Activated CD4-positive, alpha-beta T cell treated with anti-CD3 and anti-CD28 coated beads, Interleukin-2, amount 10 ng/mL, durations not matched to agents 24 days and 14 days (primary cell): ENCODE measurements at places on chromosomes 16 and 17. TPM values are rescaled to one million over a fixed set of nuclear protein-coding genes. Genes with fewer than 3 reads are reported as not detected.

DNA sequence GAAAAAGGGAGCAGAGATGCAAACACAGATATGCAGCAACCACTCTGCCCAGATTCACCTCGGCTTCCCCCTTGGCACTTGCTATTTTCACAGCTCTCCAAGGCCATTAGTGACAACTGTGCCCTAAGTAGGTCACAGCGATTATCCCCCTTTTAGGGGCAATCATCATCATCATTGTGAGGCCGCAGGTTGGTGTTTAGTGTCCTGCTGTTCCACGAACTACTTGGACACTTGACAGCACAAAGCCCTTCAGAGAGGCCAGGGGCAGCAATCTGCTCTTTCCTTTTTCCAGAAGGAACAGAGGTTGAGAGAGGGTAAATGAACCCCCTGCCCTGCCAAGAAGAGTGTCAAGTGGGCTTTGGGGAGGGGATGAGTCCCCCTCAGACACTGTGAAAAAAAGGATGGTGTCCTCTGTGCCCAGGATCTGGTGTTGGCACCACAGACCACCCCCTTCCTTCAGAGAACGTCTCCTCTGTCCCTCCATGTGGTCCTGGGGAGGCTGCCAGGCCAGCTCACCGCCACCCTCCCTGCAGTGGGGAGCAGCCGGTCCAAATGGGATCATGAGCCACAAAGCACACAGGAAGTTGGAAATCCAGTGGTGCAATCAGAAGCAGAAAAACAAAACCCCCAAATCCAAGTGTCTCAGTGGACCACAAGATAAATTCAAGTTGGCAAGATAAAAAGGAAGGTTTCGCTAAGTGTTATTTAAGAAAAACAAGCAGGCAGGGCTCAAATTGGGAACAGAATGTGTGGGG, 78.4 kb upstream of the MED9 start:
- DNase-seq, result no peak

DNA sequence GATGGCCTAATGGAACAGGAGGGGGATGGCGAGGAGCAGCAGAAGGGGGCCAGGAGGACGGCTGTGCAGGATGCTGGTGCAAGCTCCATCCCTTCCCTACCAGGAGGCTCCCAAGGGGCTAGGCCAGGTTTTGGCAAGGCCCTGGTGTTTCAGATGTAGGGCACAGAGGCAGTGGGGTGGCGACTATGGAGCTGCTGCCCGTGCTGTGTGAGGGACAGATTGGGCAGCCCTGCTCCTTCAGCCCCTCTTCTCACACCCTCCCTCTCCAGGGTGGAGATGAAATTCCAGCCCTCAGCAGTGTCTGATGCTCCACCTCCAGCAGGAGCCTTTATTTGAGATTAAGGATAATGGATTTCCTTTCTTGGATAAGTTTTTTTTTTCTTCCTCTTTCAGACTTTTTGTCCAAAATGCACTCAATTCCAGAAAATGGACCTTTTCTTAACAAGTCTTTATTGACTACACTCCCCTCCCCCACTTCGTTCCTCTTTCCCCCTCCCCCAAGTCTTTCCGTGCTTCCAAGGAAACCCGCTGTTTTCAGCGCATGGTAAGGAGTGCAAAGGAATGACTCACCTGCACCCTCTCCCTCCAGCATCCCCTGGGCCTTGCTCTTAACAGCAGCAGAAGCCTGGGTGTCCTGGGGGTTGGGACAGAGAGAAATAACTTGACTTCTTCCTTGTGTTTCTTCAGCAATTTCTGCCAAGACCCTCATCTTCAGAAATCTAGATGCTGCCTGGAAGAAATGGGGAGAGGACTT, 95.2 kb downstream of the CCDC182 start:
- DNase-seq, result no peak

GRCh38 chr16:58249780-58250478, 44.9 kb downstream of the PRSS54 start:
- DNase-seq, result peak; percentile 96

DNA sequence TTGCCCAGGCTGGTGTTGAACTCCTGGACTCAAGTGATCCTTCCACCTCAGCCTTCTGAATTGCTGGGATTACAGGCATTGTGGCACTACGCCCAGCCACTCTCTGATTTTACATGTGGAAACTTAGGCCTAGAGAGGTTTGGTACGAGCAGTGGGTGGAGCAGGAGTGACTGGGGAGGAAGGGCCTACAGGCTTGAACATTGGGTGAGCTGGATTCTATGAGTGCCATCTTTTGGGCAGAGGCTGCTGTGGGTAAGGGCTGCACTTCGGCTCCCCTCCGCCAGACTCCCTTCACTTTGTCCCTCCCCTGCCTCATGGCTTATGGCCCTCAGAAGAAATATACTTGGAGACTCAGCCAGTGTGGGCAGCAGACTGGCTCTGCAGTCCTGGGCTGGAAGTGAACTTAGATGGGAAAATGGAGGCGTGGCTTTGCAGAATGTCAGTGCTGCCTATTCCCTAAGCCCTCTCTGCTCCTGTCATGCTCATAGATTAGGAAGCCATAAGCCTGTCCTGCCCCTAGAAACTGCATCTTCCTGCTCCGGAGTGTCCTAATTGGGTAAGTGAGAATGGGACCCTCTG, 9.5 kb upstream of the MRC2 start:
- no peak for DNase-seq

DNA sequence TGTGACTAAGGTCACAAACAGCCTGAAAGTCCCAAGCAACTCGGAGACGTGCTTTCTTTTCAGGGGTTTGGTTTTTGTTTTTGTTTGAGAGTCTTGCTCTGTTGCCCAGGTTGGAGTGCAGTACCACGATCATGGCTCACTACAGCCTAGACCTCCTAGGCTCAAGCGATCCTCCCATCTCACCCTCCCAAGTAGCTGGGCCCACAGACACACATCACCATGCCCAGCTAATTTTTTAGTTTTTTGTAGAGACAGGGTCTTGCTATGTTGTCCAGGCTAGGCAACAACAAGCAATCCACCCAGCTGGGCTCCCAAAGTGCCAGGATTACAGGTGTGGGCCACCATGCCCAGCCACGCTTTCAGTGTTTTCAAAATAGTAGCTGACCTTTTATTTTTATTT, 19.8 kb upstream of the GGA2 start:
- DNase-seq, result no peak

GRCh38 chr17:19454074-19454473, 43.0 kb downstream of the RNF112 start:
- no peak for DNase-seq

Gene DHRS7C
- not detected in 2 replicates for total RNA-seq

DNA sequence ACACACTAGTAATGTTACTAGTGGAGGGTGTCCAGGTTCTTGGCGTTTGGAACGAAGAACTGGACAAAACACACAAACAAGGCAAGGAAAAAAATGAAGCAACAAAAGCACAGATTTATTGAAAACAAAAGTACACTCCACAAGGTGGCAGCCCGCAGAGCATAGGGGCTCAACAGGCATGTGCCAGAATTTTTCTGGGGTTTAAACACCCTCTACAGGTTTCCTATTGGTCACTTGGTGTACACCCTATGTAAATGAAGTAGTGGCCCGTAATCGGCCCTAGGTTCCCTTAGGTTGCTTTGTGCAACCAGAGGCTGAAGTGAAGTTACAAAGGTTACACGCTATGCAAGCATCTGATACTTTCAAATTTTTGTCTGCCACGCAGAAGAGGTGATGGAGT, 8.1 kb downstream of the OR2C1 start:
- no peak for DNase-seq

- no peak for DNase-seq
These were observed 1893.0 kb downstream of the TP53TG3F start for GRCh38 chr16:35352431-35352830.

Gene ZFHX3
- total RNA-seq, result 0.49 and 0.88 TPM in 2 replicates

GRCh38 chr17:62187681-62188080, 122.6 kb upstream of the MED13 start:
- DNase-seq, result no peak

Gene TM4SF5
- not detected in 2 replicates for total RNA-seq

GRCh38 chr16:24580665-24581064, 41.3 kb downstream of the RBBP6 start:
- no peak for DNase-seq

GRCh38 chr17:78538033-78538776, 39.0 kb downstream of the DNAH17 start:
- DNase-seq, result no peak

Gene KCNJ12
- not detected in 2 replicates for total RNA-seq
